Stimulated activated CD4-positive, alpha-beta T cell treated with anti-CD3 and anti-CD28 coated beads, Interleukin-12 subunit alpha, Interleukin-12 subunit beta, amount 100 ng/mL, for 24 hours (primary cell): ENCODE measurements at places on chromosomes 2 and 18.
A peak's percentile ranks its signal among the peaks of the same experiment; 100 is the strongest.

- DNase-seq: no peak
These were observed 32.0 kb upstream of the CDK5R2 start for GRCh38 chr2:218927422-218927821.

DNA sequence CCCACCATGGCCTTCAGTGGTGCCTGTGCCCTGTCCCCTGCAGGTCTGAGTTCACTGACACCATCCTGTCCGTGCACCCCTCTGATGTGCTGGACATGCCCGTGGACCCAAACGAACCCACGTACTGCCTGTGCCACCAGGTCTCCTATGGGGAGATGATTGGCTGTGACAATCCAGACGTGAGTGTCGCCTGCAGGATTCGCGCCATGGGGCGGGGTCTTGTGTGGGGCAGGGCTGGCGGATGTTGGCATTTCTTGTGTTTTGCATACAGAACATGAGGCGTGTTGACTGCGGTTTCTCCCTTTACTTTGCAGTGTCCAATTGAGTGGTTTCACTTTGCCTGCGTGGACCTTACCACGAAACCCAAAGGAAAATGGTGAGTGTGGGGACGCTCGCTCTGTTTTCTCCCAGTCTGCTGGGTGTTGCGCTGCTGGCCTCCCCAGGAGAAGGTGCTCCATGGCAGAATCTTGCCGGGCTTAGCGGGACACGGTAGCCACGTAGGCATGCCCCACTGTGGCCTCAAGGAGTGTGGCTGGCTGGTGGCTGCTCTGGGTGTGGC is 11.5 kb upstream of the D2HGDH start:
- no peak for DNase-seq

DNA sequence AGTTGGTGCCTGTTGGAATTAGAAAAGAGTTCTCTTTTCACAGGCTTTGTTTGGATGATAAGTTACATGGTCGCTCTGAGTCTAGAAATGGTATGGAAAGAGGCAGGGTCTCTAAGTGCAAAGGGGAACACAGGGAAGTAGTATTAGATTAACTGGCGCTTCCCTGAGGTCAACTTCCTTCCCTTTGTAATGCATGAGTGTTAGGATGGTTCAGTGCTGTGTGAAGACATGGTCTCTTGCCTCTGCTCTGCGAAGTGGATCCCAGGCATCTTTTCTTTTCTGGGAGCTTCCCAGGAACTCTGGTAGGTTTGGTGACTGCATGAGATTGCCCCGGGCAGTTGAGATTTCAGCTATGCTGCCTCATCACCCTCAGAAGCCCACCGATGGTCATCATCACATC is 170.3 kb downstream of the MIB1 start:
- no peak for DNase-seq

DNA sequence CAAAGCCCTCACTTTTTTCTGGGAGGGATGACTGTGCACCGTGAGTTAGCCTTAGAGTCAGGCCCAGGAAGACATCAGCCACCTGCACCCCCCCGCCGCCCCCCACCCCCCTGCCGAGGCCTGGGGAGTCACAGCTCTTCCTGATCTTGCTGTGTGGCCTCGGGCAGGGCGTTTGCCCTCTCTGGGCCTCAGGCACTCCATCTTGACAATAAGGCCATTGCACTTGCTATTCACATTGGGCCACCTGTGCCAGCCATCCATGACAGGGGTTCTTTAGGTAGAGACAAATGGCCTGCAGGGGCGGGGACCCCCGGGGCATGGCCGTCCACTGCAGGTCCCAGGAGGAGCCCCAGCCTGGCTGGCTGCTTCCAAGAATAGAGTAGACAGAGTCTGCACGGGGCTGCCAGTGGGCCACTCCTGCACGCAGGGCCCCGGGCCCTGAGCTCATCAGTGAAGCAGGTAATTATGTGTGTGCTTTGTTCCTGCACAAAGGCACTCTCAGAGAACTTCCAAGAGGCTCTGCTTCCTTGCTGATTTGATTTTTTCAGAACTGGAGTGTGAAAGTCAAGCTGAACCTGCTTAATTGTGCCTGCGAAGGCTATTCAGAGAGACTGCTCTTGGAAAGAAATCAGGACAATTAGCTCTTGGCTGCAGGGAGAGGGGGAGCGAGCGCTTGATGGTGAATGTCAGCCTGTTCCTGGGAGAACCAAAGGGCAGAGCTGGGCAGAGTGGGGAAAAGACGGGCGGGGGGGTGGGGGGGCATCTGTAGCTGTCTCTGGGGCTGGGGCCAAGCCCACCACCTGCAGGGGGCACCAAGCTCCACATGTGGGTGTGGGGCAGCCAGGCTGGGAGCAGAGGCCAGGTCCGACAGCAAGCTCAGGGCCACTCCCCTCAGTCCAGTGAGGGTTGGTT is 40.3 kb downstream of the RRM2 start:
- no peak for DNase-seq

GRCh38 chr2:151260573-151261230 is 961 bp downstream of the RBM43 start:
- no peak for DNase-seq

- DNase-seq: no peak
These were observed 37.4 kb downstream of the EPAS1 start for GRCh38 chr2:46334389-46335271.

DNA sequence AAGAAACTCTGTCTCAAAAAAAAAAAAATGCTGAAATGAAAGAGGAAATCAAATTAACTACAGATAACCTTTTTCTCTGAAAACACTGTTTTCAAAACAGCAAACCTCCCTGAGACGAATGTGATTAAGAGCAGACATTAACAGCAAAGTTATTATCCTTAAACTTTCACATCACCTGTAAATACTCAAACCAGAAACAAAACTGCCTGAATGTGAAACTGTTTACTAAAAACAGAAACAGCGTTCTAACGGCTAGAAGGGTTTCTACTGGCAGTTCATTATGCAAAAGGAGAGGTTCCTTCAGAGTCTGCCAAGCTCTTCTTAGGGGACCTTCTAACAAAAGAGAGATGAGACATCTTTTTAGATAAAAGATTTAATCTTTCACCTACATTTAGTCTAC is 45.9 kb downstream of the PNO1 start:
- DNase-seq: no peak

DNA sequence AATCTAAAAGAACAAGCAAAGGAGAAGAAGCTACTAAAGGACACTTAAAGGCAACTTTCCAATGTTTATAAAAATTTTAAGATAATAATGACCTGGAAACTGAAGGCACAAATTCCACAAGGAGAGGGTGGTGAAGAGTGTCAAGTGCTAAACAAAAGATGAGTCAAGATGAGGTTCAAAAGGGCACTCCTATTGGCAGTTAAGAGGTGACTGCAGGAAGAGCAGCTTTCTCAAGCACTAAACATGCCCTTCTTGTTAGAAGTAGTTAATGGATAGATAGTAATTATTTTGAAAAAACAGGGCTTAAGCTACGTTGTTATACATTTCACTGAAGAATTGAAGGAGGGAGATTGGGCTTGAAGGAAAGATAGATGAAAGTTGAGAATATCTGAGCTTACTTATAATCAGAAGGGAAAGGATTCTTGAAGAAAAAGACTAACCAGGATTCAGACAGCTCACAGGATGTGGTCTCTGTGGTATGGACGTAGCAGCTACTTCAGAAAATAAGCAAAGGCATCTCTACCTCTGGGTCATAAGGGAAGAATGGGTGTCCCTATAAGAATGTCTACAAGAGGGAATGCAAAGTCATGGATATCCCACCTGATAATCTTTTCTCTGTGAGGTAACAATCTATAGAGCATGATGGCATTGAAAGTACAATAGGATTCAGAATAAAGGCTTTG is 454.7 kb upstream of the SLC39A10 start:
- DNase-seq: no peak

- DNase-seq: no peak
These were observed 885.3 kb upstream of the CELF4 start for GRCh38 chr18:38450876-38451275.

GRCh38 chr2:45554742-45555140 is 56.3 kb downstream of the SRBD1 start:
- no peak for DNase-seq

- no peak for DNase-seq
These were observed 77.5 kb downstream of the FEZ2 start for GRCh38 chr2:36520431-36520830.

DNA sequence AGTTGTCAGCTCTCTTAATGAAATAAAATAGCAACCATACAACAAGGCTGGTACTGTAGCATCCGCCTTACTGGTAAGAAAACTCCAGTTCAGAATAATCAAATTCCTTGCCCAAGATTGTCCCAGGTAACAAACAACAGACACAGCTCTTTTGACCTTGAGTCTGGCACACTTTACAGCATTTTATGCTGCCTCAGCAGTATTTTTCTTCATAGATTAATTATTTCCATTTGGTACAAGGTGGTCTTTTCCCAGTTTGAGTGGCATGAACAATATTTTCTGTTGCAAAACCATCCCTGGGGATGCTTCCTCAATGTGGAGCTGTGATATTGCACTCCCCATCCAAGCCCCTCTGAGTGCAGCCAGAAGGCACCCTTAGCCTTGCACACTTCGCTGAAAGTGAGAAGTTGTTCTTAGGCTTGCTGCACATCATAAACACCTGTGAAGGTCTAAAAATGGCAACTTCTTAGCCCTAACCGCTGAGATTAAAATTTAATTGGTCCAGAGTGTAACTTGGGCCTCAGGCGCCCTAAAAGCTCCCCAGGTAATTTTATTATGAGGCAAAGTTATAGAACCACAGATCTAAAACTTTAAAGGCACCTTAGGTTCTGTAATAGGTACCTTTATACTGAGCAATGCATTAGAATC is 523.3 kb downstream of the CMPK2 start:
- no peak for DNase-seq

- DNase-seq: no peak
These were observed 1352.8 kb upstream of the SLC39A10 start for GRCh38 chr2:194304191-194304590.

DNA sequence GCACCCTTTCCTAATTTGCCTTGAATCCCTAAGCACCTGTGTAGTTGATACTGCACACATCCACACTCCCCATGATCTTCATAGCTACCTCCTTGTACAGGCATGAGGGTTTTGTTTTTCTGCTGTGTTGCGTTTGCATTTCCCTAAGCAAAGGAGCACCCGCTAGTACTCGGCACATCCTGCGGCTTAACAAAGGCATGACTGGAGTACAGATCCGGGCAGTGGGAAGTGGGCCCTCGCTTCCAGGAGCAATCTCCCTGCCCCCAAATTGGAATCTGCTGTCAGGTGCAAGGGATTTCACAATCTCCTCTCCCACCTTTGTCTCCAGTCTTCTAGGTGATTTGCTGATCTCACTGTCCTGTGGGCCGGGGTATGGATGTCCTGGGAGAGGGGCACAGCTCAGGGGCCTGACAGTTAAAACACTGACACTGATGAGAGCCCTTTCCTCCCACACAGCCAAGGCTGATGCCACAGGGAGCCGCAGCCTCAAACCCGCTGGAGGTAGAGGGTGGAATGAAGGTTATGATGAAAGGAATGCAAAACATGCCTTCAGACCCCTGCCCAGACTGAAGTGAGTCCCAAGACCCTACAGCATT is 98.7 kb upstream of the THOC1 start:
- no peak for DNase-seq

DNA sequence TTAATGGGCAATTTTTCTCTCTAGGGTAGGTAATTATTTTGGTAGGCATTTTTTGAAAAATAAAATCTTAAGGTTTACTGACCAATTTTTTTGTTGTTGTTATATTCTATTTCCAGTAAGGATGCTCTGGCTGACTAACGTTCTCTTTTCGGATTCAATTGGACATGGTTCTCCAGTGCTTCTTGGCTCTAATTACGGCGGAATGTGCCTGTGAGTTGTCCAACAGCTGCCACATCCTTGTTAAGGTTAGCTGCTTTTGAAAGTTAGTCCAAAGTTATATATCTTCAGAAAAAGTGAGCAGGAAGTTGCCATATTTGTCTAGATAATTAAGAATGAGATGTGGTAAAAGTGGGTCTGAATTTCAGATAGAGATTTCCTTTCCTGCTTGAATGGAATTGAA is 45.8 kb upstream of the SMIM21 start:
- no peak for DNase-seq

GRCh38 chr2:120477831-120478481 is 132.0 kb downstream of the INHBB start:
- no peak for DNase-seq

GRCh38 chr2:54644236-54644635 is 79.2 kb upstream of the EML6 start:
- no peak for DNase-seq

DNA sequence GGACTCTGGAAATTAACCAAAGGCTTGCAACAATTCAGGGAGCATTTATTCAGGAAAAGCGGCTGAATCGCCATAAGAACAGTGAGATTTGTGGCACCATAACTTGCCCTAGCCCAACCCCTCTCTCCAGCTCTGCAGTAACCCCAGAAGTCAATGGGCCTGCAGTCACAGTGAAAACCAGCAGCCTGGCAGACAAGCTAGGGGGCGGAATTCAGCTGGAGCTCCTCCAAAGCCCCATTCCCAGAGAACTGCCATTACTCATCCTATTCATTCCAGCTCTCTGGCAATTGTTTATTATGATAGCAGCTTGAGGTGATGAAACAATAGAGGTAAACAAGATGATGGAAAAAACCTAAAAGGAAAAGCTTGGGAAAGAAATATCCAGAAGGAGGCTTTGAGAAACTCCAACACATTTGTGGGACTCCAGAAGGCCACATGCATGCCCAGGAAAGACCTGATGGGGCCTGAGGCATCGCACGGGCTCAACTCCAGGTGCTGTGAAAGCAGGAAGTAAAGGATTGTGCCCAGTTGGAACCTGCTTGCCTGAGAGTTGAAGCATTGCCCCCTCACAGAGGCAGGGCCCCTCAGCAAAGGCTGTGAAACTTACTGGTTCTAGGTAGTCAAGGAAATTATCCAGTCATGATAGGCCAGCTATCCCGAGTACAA is 126.7 kb downstream of the TWIST2 start:
- no peak for DNase-seq

- DNase-seq: peak; percentile 16
These were observed 106.6 kb upstream of the ID2 start for GRCh38 chr2:8575038-8575833.

DNA sequence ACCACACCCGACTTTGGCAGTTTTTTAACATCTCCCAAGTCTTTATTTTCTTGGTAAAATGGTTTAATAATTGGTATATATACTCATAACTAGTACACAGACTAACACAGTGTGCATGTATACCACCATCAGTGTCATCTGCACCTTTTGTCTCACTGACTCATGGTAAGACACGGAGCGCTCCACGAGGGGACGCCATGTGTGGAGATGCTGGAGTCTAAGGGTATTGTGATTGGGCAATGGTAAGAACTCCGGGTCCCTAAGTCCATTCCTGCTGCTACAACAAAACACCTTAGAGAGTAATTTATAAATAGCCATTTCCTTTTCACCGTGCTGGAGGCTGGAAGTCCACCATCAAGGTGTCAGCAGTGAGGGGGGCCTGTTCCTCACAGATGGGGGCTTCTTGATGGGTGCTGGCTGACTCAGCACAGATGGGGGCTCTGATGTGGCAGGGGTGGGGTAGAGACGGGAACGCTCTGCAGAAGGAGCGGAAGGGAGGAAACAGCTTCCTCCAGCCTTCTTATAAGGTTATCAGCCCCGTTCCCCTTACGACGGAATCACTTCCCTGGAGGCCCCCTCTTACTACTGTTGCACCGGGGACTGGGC is 42.0 kb upstream of the EDAR start:
- DNase-seq: no peak

DNA sequence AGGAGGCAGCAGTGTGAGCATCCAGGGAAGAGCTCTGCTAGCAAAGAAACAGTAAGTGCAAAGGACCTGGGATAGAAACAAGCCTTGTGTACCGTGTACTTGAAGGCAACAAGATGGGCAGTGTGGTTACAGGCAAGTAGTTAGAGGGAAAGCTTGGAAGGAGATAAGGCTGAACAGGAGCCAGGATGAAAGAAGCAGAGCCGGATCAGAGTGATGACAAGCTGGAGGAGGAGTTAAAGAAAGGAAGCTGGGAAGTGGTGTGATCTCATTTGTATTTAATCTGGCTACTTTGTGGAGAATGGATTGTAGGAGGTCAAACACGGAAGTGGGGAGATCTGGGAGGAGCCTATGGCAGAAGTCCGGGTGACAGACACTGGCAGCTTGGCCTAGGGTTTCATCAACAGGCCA is 44.7 kb upstream of the VPS54 start:
- no peak for DNase-seq
